ENCODE measurements at places on chromosomes 6 and 20.

GRCh38 chr20:18543932-18544331 lies 23.3 kb upstream of the SMIM26 start:
- DNase-seq, result no peak

DNA sequence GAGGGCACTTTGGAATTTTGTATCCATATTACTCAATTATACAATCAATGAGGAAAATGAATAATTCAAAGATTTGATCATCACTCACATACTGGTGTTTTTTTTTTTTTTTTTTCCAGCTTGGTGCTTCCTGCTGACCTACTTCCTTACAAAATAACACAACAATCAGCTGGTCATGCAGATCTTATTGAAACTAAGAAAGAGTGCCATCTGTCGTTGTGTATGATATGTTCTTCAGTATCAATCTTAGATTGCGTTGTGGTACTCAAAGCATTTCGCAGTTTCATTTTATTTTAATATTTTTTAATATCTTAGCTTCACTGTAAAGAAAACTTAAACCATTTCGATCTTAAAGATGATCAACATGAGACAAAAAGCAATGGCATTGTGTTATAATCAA lies 155.6 kb downstream of the OGFRL1 start:
- DNase-seq, result no peak

DNA sequence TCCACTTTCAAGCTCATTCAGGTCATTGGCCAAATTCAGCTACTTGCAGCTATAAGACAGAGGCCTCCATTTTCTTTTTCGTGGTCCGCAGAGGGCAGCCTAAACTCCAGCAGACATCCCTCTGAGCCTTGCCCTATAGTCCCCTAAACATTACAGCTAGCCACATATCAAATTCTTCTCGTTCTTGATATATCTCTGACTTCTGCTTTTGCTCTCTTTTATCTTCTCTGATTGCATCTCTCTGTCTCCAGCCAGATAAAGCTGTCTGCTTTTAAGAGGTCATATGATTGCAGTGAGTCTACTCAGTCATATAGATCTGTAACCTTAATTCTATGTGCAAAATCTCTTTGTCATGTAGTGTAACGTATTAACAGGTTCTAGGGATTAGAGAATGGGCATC lies 358.4 kb upstream of the RGS17 start:
- no peak for DNase-seq

DNA sequence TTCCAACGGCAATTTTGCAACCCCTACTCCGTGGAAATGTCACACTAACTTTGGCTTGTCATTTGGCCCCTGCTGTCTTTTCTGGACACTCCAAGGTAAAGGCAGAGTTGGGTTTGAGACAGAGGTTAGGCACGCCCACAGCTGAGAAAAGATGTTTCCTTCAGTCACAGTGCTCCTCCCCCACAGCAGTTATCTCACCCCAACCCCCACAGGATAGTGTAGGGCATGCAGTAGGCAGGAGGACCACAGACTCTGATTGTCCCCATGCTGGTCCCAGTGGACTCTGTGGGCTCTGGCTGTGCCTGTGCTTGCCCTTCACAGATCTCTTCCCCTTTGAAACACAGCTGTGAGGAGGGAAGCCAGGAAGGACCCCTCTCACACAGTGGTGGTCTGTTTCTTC lies 124.0 kb upstream of the CARMIL1 start:
- DNase-seq, result no peak

DNA sequence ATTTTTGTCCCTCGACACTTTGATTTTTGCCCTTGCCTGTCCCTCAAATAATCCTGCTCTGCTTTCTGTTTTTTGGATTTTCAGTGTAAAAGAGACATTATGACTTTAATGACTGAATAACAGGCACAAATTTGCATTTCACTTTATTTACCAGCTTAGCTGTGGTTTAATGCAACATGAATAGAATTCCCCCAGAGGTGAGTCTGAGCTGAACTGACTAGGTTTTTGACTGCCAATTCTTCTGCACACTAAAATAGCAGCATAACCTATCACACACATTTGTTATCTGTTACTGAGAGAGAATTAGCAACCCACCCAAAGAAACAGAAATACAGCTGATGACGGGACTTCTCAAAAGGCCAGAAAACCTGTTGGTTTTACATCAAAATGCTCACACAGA lies 3.9 kb upstream of the RBM24 start:
- DNase-seq, result no peak

DNA sequence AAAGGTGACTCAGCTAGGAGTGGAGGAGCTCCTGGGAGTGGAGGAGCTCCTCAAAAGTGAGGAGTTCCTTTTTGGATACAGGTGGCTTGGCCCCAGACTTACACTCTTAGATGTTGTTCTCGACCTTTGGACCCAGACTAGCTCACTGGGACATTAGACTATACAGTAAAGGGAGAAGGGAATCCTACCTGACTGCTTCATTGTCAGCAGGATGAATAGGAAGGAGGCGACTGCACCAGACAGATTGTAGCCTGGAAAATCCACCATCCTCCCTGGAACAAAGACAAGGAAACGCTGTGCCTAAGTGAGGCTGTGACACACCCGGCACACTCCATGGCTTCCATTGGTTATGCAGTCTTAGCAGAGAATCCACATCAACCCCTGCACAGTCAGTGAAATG lies at the start of gene BTNL2:
BTNL2 (minus strand) TSS at position 325 of the 400 bp plus-strand sequence; CDS start at position 267, 58 bp downstream.
- no peak for DNase-seq

All from activated effector memory CD4-positive, alpha-beta T cell treated with anti-CD3 and anti-CD28 coated beads, Interleukin-2, amount 50 U/mL, for 16 hours (primary cell).